ENCODE measurements at places on chromosomes 11 and 22.

DNA sequence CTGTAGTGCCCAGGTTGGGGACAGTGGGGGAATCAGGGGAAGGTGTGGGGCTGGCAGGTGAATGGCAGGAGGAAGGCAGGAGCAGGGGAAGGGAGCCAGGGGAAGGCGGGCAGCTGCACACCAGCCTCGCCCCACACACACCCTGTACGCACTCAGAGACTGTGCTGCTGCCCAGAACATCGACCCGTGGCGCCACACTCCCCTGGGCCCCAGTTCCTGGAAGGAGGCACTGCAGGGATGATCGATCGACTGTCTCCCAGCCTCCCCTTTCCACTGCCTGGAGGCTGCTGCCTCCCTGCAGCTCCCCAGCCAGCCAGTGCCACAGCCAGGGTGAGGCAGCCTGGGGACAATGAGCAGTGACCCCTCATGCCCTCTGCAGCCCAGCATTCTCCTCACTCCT, 19.2 kb downstream of the PDE2A start:
- DNase-seq, result no peak

GRCh38 chr11:16001044-16001568, 355.2 kb downstream of the SOX6 start:
- no peak for DNase-seq

DNA sequence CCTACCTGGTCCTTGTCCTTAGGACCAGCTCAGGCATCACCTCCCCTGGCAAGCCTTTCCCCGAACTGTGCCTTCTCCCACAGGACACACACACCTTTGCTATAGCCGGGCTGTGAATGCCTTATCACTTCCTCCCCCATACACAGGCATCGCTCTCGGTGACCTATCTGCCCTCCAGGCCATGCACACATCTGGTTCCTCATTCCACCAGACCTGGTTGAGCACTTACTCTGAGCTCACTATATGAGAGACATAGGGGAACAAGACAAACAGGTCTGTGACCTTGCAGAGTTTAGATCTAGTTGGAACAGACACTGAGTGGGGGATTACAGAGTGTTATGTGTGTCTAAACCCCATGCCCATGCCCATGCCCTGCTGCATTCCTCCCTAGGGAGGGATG, 3.1 kb upstream of the BCR start:
- no peak for DNase-seq

- DNase-seq, result no peak
Measured at GRCh38 chr22:37464181-37464580, 22.0 kb downstream of the MFNG start.

- DNase-seq, result no peak
Measured at GRCh38 chr11:46520971-46521745, 72.7 kb downstream of the AMBRA1 start.

- no peak for DNase-seq
Measured at GRCh38 chr11:611001-611996, 4.5 kb downstream of the IRF7 start.

DNA sequence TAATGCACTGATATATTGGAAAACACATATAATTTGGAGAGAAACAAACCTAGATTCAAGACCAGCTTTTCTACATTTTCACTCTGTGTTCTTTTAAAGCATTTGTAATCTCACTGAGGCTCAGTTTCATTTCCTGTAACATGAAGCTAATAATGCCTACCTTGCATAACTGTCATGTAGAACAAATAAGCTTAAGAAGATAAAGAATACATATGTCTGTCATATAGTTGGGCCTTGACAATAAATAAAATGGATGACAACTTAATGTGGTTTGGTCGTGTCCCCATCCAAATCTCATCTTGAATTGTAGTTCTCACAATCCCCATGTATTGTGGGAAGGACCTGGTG, 35.2 kb upstream of the FIBIN start:
- no peak for DNase-seq

- DNase-seq, result no peak
Measured at GRCh38 chr22:27885977-27886842, 32.8 kb downstream of the PITPNB start.

GRCh38 chr22:26055693-26056092, 113.6 kb upstream of the SEZ6L start:
- no peak for DNase-seq

DNA sequence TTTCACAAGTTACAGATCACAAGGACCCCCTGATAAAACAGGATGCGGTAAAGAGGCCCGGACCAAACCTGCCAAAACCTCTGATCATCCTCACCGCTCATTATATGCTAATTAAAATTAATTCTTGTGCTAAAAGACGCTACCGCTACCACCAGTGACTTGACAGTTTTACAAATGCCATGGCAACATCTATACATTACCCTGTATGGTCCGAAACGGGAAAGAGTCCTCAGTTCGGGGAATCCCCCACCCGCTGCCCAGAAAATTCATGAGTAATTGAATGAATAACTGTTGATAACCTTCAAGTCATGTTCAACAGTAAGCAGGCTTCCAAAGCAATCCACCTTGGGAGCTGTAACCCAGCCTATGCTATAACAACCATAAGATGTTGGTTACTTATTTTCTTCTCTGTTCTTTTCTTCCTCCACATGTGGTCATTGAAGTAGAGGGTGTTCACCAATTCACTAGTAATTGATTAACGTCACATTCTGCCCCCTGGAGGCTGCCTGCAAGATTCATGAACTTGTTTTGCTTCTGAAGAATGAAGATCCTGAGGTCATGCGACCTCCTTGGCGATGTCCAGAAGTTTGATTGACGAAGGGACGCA, 20.6 kb downstream of the APOBEC3H start:
- no peak for DNase-seq

- no peak for DNase-seq
Measured at GRCh38 chr22:23801238-23801821, 14.6 kb downstream of the SMARCB1 start.

GRCh38 chr11:70642266-70642665, 243.9 kb downstream of the CTTN start:
- no peak for DNase-seq

DNA sequence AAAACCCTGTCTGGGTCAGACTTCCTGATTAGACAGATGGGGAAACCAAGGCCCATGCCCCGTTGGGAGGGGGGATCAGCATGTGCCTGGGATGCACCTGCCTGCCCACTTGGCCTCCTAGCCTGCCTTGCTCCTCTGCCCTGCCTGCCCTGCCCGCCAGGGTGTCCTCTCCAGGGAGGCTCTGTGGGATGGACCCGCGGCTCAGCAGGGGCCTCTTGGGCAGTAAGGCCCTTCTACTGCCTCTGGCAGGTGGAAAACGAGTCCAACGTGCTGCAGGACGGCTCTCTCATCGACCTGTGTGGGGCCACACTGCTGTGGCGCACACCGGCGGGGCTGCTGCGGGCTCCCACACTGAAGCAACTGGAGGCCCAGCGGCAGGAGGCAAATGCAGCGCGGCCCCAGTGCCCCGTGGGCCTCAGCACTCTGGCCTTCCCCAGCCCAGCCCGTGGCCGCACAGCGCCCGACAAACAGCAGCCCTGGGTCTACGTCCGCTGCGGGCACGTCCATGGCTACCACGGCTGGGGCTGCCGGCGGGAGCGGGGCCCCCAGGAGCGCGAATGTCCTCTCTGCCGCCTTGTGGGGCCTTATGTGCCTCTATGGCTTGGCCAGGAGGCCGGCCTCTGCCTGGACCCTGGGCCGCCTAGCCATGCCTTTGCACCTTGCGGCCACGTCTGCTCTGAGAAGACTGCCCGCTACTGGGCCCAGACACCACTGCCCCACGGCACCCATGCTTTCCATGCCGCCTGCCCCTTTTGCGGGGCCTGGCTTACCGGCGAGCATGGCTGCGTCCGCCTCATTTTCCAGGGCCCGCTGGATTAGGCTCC, 4.7 kb upstream of the DPP3 start:
- no peak for DNase-seq

- no peak for DNase-seq
Measured at GRCh38 chr11:113404859-113405430, 17.4 kb downstream of the ANKK1 start.

- DNase-seq, result no peak
Measured at GRCh38 chr11:70782401-70782913, 384.1 kb downstream of the CTTN start.

DNA sequence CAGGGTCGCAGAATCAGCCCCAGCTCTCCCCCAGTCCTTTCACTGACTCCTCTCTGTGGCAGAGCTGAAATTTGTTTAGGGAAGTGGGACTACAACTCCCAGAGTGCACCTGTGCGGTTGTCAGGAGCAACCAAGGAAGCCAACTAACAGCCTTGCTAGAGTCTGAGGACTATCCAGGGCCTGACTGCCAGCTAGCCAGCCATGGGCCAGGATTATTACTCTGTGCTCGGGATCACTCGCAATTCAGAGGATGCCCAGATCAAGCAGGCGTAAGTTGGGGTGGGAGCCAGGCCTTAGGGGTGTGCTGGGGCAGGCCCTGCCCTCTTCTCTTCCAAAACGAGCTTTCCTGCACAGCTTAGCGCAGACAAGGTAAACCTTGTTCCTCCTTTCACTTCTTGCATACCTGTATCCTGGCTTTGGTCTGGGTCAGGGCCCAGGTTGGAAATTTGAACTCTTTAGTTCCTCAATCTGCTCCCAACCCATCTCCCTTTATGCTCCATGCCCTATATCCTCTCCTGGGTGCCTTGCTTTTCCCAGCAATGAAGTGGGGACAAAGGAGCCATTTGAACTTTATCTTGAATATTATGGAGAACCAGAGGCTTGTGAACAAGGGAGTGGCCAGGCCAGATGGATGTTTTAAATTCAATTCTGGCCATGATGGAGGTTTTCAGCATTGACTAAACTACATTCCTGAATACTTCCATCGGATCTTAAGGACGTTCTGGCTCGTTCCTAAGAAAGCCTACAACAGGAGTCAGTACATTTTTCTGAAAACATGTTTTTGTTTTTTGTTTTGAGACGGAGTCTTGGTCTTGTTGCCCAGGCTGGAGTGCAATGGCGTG, at the start of gene DNAJB13:
Gene DNAJB13 (plus strand): TSS at position 158 of the 842 bp plus-strand sequence. CDS start 44 bp downstream, at position 202.
- no peak for DNase-seq

- DNase-seq, result peak; percentile 27
Measured at GRCh38 chr11:61752117-61752924, at the start of gene MYRF. Gene MYRF, plus strand, starts transcription at chr11:61752636. Its CDS starts 109 bp downstream, at chr11:61752745.

DNA sequence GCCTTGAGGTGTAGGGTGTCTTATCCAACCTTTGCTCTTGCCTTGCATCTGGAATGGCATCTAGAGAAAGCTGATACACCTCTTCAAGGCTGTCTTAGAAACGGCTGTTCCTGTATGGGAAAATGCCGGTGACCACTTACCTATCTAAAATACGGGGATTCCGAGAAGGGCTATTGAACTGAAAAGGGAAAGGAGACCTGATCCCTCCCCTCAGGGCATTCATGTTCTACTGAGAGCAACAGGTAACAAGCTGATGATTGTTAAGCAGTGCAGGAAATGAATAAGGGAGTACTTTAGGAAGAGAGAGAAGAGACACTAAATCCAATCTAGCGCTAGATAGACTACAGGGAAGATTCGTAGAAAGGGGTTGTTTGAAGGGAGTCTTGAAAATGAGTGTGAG, 1388.1 kb downstream of the FAM181B start:
- DNase-seq, result no peak

- DNase-seq, result peak; percentile 17
Measured at GRCh38 chr22:26330971-26331625, 98.0 kb upstream of the ASPHD2 start.

DNA sequence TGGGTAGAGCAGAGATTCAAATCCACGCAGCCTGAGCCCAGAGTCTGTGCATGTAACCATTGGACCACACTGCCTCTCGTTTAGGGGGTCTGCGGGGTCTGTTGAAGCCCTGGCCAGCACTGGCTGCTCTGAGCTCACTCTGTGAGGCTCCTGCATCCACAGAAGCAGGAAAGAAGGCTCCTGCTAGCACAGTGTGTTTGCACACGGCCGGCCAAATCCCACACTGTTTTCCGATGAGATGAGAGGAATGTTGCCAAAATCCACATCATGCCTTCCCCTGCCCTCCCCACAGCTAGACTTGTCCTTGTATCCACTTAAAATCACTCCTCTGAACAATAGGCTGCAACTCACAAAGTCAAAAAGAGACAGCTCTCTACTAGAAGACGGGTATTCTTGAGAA, 10.6 kb upstream of the SLC22A12 start:
- no peak for DNase-seq

DNA sequence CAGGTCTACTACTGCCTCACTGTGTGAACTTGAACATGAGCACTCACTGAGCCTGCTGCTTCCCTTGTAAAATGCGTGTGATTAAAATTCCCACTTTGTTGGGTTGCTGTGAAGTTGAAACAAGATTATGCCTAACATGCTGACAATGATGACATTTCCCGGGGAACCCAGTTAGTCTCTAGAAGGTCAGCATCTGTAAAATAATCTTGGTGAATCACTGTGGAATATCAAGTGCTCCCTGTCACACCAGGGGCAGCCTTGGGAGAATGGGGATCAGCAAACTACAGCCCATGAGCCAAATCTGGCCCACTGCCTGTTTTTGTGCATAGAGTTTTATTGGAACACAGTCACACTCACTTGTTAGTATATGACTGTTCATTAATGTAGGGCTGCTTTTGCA, 335.2 kb downstream of the MIAT start:
- DNase-seq, result no peak

DNA sequence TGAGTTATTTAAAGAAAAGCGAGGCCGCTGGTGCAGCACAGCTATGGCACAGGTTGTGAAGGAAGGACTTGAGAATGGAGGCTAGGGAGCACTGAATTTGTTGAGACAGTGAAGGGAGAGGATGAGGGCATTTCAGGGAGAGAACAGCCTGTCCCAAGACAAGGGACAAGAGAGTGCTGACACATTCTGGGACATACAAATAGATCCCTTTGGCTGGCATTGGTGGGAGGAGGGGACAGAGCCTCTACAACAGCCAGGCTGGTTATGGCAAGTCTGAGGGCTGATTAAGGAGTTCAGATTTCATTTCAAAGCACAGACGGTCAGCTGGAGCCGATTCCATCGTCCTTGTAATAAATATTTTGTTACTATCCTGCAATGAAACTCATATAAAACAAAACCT, 1.7 kb upstream of the SLC29A2 start:
- peak; percentile 28 for DNase-seq

DNA sequence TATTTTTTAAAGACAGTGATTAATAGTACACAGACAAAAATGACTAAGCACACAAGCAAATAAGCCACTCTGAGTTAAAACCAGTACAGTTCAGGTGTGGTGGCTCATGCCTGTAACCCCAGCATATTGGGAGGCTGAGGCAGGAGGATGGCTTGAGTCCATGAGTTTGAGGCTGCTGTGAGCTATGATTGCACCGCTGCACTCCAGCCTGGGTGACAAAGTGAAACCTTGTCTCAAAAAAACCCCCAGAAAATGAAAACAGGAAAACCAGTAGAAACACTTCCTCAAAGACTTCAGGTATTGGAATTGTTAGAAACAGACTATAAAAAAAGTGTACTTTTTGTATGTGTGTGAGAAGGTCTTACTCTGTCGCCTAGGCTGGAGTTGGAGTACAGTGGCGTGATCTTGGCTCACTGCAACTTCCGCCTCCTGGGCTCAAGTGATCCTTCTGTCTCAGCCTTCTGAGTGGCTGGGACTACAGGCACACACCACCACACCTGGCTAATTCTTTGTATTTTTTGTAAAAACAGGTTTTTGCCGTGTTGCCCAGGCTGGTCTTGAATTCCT, 33.0 kb downstream of the PPP6R2 start:
- DNase-seq, result no peak
